ENCODE measurements at places on chromosomes 11 and 22.

DNA sequence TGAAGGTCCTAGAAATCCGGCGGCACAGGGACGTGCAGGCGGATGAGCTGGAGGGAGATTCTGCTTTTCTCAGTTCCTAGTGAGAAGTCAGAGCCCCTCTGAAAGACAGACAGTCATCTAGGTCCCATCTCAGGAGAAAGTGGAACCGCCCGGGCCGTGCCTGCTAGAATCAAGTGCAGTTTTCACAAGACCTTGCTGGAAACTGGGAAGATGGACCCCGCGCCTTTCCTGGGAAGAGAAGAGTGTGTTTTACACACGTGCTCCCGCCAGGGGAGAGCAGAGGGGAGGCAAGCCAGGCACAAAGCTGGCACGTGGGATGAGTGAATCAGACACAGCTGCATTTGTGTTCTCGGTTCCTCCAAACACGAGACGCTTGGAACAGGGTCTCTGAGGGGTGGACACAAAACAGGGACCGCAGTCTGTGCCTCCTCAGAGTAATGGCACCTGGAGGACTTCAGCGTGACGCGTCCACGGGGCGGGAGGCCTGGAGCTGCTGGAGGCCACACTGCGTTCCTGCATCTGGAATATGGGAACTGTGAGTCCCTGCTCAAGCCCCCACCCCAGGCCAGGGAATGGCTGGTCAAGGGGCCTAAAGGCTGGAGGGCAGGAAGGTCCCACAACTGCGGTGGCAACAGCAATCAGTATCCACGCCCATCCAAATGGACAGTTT lies 218.3 kb downstream of the BRD1 start:
- no peak for DNase-seq

- DNase-seq, result no peak
These were observed 55.9 kb downstream of the ZC3H12C start for GRCh38 chr11:110148775-110149744.

DNA sequence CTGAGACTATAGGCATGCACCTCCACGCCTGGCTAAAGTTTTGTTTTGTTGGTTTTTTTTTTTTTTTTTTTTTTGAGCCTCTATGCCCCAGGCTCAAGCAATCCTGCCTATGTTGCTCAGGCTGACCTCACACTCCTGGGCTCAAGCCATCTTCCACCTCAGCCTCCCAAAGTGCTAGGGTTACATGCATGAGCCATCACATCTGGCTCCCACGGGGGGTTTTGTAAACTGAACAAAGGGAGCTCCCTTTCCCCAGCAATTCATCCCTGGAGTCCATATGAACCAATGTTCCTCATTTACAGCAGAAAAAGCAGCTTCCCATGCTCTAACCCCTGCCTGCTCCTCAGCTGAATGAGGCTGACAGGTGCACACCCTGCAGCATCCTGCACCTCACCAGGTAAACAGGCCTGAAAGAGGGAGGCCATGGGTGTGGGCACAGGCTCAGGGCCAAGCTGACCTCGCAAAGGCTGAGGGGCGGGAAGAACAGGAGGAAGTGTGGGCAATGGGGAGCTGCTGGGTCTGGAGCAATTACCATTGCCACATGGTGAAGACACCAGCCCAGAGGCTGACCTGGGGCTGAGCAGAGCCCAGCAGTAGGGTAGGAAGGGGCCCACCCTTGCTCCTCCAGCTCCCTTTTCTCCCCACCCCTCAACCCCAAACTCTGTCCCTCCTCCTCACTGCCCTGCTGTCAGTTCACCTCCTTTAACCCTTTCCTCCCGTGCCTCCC lies 58.2 kb downstream of the RBX1 start:
- DNase-seq, result no peak

- no peak for DNase-seq
These were observed 12.0 kb upstream of the MMP13 start for GRCh38 chr11:102967497-102967896.

- no peak for DNase-seq
These were observed 77.7 kb downstream of the PTPRJ start for GRCh38 chr11:48058064-48058463.

GRCh38 chr11:96112192-96113128 lies 188.6 kb upstream of the MTMR2 start:
- no peak for DNase-seq

DNA sequence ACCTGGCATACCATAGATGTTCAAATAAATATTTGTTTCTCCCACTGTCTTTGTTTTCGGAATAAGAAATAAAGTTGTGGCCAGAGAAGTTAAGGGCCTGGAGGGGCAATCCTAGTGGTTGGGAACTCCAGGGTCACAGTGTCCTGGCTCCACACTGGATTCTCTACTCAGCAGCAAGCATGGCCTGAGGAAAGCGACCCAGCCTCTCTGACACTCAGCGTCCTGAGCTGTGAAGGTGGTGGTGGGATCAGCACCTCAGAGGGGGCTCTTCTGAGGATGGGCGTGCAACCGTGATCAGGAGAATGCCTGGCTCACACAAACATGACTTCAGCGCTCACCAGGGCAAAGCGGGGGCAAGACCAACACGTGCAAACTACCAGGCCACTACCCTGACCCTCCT lies 59.9 kb downstream of the LARGE1 start:
- DNase-seq, result no peak

DNA sequence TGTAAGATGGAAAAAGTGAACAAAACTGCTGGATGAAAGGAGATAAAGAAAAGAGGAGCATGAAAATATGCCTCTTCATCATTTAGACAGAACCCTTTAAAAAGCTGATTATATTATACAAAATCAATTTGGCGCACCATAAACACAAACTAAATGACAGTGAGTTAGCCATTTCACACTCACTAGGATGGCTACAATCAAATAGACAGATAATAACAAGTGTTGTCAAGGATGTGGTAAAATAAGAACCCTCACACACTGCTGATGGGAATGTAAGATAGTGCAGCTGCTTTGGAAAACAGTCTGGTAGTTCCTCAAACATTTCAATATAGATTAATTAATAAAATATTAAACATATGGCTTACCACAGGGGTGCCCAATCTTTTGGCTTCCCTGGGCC lies 99.7 kb downstream of the CWF19L2 start:
- no peak for DNase-seq

GRCh38 chr11:130442737-130443136 lies 5.7 kb upstream of the ADAMTS15 start:
- DNase-seq, result no peak

- no peak for DNase-seq
These were observed 101.2 kb downstream of the CEP164 start for GRCh38 chr11:117428856-117429229.

GRCh38 chr11:73637012-73637411 lies 9.4 kb upstream of the PLEKHB1 start:
- DNase-seq, result no peak

- no peak for DNase-seq
These were observed 47.2 kb downstream of the CHRDL2 start for GRCh38 chr11:74683941-74684481.

DNA sequence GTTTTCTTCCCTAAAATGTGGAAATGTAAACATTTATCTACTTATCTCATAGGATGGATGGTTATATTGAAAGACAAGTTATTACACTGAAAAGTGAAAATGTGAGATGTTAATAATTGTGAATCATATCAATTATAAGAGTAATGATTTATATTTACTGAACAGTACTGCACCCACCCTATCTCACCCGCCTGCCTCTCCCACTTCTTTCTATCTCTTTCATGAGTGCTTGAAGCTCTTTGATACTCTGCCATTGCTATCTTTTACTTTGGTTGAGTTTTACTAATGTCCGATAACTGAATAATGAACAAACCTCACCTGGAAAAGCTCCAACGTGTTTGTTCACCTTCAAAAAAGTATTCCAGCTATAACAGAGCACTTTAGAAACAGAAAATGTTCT lies 263.0 kb upstream of the UBASH3B start:
- no peak for DNase-seq

DNA sequence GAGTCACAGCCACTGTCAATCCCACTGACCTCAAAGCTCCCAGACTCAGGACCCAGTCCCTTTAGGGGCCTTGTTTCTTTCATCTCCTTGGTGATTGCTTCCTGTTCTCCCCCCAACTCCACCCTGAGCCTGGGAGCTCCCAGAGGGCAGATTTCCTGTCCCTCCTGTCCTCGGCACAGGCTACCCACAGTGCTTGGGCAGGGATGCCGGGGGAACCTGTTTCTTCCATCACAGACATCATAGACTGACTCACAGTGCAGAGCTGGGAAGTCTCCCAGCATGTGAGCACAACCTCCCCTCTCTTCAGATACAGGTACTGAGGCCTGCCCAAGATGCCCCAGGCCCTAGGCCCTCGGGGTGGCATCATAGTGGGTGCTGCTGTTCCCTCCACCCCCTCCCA lies 16.6 kb downstream of the TRIM29 start:
- DNase-seq, result no peak

DNA sequence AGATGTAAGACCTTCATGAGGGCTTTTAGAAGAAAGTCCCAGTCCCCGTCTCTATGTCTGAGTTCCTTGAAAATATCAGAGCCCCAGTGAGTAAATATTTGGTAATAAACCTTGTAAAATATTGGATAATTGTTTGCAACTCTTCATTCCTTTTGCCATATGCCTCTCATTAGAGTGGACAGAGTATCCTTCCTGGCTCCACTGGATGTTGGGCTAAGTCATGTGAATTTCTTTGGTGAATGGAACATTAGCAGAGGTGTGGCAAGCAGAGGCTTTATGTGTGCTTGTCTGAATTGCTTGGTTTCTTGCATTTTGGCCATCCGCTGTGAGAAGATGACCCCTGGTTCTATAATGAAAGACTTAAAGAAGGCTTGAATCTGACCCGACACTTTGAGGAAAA lies 490.3 kb downstream of the METTL15 start:
- no peak for DNase-seq

DNA sequence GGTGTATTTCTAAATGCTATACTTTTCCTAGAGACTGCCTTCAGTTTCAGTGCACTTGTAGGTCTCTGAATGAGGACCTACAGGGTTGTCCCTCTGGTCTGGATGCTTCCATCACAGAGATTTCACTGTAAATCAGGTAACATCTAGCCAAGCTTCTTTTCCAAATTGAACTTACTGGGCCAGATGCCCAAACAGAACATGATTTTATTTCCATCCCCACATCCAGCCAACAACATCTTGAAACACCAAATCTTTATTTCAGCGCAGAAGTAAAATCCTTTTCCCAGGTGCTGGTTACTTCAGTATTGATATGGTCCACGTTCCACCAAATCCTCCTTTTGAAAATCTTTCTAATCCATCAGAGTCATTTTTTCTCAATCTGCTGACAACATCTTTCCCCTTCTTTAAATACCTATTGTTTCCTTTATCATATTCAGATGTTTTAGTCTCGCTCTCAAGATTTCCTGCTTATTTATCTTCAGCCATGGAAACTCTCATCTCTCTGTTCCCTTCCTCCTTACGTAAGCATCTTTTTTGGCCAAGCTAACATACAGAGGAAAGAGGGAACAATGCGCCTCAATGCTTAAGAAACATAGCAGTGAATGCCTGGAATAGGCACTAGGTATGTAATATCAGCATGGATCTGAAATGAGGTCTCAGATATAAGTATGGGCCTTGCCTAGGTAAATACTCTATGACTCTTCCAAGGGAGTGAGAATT lies 201.2 kb upstream of the MTNR1B start:
- no peak for DNase-seq

All from D721Med (cell line).